ENCODE measurements at places on chromosomes 2 and 18. TPM values are rescaled to one million over a fixed set of nuclear protein-coding genes. Genes with fewer than 3 reads are reported as not detected.

The DSC2 gene
- under 0.01 TPM for total RNA-seq

The CDH2 gene
- 78.7 TPM for total RNA-seq

The ADAM17 gene
- 53.6 TPM for total RNA-seq

The OTX1 gene
- total RNA-seq = not detected

The HOXD13 gene
- not detected for total RNA-seq

The GALR1 gene
- not detected for total RNA-seq

The LTBP1 gene
- 158 TPM for total RNA-seq

The NBAS gene
- total RNA-seq = 98.1 TPM

The CYS1 gene
- 0.36 TPM for total RNA-seq
